SW 1271 (cell line): ENCODE measurements at places on chromosomes 1 and 21.
A peak's percentile ranks its signal among the peaks of the same experiment; 100 is the strongest.

GRCh38 chr1:27863538-27863915 is 8.8 kb upstream of the THEMIS2 start:
- no peak for DNase-seq

GRCh38 chr21:32162727-32163320 is 116.0 kb downstream of the MIS18A start:
- DNase-seq: no peak

- no peak for DNase-seq
These were observed 12.6 kb upstream of the KCNAB2 start for GRCh38 chr1:6033124-6033523.

- no peak for DNase-seq
These were observed 5.8 kb downstream of the INKA2 start for GRCh38 chr1:111733183-111733991.

DNA sequence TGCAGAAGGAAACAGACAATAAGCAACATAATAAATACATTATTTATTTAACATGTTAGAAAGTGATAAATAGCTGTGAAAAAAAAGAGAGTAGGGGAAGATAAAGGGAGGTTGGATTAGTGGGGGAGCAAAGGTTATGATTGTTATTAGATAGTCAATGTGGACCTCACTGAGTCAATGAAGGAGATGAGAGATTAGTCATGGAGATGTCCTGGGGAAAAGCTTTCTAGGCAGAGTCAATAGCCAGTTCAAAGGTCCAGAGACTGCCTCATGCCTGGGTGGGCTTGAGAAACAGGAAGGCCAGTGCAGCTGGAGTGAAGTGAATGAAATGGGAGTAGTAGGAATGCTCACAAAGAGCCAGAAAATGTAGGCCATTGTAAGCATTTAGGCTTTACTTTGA is 187.1 kb upstream of the CACYBP start:
- DNase-seq: no peak

GRCh38 chr1:231442735-231443134 is 20.6 kb upstream of the EGLN1 start:
- DNase-seq: no peak

DNA sequence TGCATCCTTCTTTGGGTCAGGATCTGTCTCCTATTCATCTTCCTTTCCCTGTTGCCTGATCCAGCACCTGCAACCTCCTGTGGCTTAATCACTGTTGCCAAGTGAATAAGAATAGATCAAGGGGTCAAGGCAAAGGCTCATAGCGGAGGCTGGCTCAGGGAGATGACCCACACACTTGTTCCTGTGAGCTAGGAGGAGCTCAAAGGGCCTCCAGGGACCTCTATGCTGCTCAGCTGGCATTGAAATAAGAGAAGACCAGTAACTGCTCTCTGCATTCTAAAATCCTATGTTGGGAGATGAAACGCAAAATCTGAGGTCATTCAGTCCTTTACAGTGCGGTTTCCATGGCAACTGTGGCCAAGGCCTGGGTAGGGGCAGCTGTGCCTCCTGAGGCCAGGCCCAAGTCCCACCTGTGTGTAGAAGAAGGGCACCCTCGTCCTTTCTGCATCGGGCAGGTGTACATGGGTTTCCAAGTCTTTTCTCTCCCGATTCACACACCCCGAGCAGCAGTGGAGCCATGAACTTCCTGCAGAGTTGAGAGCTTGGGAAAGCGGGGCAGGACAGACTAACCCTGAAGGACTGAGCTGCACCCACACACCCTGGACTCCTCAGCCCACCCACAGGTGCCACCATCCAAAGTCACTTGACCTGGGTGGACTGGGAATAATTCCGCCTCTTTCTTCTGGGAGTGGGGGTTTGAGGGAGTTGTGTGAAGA is 27.8 kb upstream of the STUM start:
- no peak for DNase-seq

DNA sequence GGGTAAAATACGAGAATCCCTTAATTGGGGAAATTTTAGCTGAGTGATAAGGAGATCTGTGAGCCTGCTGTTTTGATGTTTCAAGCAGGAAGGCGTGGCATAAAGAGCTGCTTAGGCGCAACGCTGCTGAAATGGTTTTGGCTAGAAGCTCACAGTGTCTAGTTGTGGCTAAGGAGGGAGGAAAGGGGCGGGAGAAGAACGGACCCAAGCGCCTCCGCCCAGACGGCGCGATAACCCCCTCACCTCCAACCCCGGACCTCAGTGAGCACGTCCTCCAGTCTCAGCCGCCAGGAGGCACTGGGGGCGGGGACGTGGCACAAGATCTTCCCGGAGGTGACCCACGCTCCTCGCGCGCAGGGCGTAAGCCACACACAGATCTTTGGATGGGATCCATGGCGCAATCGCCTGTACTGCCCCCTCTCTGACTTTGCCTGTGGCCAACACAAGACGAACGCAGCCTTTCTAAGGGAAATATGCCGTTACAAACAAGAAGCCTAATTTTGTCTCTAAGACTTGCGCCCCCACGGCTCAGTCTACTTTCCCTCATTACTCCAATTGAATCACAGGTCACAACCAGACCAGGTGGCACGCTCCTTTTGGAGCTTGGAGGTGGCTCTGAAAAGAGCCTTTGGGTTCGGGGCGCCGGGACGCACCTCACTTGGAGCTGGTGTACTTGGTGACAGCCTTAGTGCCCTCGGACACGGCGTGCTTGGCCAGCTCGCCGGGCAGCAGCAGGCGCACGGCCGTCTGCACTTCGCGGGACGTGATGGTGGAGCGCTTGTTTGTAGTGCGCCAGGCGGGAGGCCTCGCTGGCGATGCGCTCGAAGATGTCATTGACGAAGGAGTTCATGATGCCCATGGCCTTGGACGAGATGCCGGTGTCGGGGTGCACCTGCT is 23.4 kb upstream of the RNF187 start:
- no peak for DNase-seq

GRCh38 chr1:242089911-242090310 is 91.0 kb upstream of the MAP1LC3C start:
- DNase-seq: no peak

DNA sequence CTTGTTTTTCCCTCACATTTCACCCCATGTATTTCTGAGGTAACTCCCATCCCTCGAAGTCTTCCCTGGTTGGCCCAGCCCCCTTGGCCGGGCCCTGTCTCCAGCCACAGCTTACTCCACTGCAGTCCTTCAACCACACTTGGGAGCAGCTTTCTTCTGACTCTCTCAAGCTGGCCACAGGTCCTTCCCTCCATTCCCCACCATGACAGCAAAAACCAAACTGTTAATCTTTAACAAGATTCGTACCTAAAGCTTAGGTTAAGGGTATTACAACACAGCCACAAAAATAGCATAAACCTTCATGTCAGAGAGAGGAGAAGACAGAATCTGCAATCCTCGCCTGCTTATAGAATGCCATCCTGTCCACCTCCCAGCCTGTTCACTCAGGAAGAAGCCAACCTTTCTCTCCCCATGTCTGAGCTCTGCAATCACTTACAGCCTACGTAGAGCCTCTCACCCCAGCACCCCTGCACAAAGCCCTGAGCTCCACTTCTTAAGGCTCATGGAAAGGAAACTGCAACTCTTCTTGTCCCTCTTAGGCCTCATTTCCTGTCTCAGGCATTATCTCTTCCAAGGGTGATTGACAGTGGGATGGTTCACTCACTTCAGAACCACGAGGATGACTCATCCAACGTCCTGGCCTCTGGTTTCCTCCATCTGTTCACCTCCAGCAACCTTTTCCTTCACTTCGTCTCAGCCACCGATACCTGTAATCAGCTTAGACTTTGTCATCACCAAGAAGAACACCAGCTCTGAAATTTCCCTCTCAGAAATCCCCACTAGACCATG is 72.8 kb downstream of the CD2 start:
- no peak for DNase-seq

GRCh38 chr1:40438391-40439015 is 11.8 kb upstream of the ZFP69B start:
- DNase-seq: peak; percentile 17

DNA sequence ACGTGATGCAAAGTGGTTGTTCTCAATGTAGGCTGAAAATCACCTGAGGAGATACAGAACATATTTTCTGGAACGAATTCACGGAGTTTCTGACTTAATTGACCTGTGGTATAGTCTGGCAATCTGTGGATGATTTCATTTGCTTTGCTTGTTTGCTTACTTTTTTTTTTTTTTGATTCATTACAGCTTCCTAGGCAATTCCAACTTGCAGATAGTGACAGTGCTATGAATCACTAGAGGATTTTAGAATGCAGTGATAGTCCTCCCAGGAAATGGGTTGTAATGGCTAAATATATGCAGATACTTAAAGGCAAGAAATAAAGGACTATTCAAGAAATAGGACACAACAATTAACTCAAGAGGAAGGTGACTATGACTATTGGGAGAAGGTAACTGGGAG is 1378.1 kb upstream of the PRMT6 start:
- DNase-seq: no peak

DNA sequence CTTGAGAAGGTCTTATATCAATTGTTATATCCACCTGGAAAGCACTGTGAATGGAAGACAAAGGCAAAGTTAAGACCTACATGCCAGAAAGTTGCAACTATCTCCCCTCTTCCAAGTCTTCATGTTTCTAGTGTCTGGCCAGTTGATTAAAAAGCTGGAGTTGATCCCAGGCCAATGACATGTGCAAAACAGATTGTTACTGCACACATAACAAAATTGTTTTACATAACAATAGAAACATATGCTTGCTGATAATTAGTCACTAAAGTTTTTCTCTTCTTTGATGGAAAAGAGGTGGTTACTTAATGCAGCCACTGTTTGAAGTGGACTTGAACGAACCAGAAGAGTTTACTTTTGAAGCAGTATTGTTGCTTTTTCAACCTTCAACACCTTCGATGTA is 158.2 kb downstream of the TGFBR3 start:
- no peak for DNase-seq
